Spleen (tissue), 13 donors: ENCODE measurements at places on chromosomes 6 and 20. TPM values are rescaled to one million over a fixed set of nuclear protein-coding genes. Genes with fewer than 3 reads are reported as not detected.

The SESN1 gene
- total RNA-seq = 28.0 TPM

The GMPR gene
- total RNA-seq = 14.0 TPM

The DNAH8 gene
- total RNA-seq = 1.7 TPM

- no peaks in the 10 kb centered on the region for H3K36me3 ChIP-seq
- peaks cover 9% of the 10 kb centered on the region for H3K4me1 ChIP-seq
- no peaks in the 10 kb centered on the region for H3K27me3 ChIP-seq
- H3K27ac ChIP-seq = no peak overlapping the region
- DNase-seq = no peak
- H3K4me3 ChIP-seq = no peak overlapping the region
These were observed 14.9 kb downstream of the SH3BGRL2 start for GRCh38 chr6:79646006-79646405.

DNA sequence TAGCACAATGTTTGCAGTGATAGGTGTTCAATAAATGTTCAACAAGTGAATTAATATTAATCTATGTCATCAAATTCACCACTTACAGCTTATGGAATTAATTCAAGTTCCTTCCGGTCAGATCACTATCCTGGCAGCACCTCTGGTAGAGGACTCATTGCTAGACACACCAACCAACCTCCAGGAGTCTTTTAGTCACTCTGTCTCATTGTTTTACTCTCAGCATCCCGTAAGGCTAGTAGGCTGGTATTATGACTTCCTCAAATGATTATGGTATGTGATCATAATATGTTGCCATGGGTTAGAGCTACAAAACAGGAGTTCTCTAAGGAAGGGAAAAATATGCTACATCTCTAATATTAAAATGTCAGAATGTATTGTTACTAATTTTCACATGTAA is 21.7 kb upstream of the MMS22L start:
- H3K4me1 ChIP-seq = no peaks in the 10 kb centered on the region
- H3K36me3 ChIP-seq = no peaks in the 10 kb centered on the region
- no peak for DNase-seq
- H3K27me3 ChIP-seq = no peaks in the 10 kb centered on the region
- H3K4me3 ChIP-seq = no peak overlapping the region

- peak overlapping the region; percentile 86 for H3K27ac ChIP-seq
- peak overlapping the region; percentile 31 for H3K4me3 ChIP-seq
- no peaks in the 10 kb centered on the region for H3K36me3 ChIP-seq
- DNase-seq = no peak
These were observed 4.5 kb downstream of the HSPA1A start for GRCh38 chr6:31819871-31820299.

DNA sequence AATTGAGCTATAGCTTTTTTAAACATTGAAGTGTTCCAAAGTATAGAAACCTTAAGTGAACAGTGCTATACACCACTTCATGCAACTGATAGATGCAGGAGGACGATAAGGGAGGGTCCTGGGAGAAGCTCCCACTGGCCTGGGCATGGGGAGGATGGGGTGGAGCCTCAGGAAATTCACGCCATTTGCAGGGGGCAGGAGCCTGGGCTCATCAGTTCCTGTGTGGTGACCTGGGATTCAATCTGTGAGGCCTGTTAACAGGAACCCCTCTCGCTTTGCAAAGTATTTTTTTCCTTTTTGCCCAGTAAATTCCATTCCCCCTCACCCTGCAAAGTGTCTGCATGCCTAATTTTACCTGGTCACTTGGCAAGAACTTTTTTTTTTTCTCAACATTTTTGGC is 11.0 kb upstream of the ASCC3 start:
- no peaks in the 10 kb centered on the region for H3K27me3 ChIP-seq
- no peak overlapping the region for H3K27ac ChIP-seq
- no peak overlapping the region for H3K4me3 ChIP-seq

GRCh38 chr6:21633511-21634109 is 40.1 kb downstream of the SOX4 start:
- H3K4me3 ChIP-seq = no peak overlapping the region
- no peak for DNase-seq
- H3K27me3 ChIP-seq = no peaks in the 10 kb centered on the region

DNA sequence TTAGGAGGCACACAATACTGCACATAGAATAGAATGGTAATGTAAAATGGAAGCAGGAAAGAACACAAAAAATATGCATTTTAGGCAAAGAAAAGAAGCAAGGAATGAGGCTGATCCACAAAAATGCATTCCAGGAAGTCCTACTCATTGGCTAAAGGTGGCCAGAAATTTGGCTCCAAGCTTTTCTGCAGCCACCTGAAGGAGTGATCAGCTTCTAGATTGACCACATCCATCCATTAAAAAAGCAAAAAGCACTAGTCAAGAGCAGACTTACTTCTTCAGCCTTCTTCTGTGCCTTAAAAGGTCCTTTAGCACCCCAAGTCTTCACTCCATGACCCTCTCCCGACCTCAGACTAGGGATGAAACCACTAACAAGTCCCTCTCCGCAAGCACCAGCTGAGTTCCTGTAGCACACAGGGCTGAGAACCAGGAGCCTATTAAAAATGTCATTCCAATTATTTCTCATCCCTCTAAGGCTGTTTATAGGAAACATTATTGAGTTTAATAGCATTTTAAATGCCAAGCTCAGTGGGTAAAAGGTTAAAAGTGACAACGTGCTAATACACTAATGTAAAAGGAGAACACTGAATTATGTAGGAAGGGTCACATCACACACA is 36.5 kb downstream of the TRAM2 start:
- H3K4me3 ChIP-seq = no peak overlapping the region
- no peak for DNase-seq
- no peaks in the 10 kb centered on the region for H3K27me3 ChIP-seq
- H3K36me3 ChIP-seq = no peaks in the 10 kb centered on the region
